ENCODE measurements at places on chromosomes 4 and X.

DNA sequence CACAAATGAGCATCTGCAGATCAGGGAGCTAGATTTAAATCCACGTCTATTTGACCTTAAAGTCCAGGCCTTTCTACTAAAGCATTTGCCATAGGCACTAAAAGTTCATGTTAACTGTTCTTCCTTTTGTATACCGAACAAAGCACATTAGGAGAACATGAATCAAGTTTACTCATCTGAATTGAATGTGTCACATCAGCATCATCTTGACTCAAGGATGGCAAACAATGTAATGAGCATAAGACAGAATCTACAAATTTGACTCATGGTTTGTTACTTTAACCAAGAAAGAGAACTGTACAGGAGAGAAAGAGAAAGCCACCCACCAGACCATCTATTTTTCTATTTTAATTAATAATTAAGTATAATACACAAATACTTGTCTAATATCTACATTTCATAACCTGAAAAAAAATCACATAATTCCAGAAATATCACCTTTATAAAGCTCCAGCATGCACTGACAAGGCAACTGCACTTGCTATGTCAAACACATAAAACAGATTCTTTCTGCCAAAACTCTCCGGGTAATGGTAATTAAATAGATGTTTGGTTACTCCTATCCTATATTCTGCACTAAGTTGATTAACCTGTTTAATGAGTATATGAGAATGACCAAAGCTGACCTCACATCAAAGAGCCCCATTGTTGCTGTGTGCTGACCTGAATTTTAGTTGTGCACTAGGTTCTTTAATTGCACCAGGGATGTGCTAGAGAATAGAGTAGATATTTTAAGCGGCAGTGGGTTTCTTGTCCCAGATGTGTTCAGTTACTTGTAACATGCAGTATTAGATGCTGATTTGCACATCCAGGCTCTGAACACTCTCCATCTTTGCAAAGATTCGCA, 42.5 kb upstream of the LEF1 start:
- no peak for DNase-seq

GRCh38 chrX:100477958-100478357, 67.9 kb upstream of the PCDH19 start:
- DNase-seq, result no peak

GRCh38 chrX:56728752-56729151, 291 bp upstream of the NBDY start:
- DNase-seq, result peak; percentile 26

DNA sequence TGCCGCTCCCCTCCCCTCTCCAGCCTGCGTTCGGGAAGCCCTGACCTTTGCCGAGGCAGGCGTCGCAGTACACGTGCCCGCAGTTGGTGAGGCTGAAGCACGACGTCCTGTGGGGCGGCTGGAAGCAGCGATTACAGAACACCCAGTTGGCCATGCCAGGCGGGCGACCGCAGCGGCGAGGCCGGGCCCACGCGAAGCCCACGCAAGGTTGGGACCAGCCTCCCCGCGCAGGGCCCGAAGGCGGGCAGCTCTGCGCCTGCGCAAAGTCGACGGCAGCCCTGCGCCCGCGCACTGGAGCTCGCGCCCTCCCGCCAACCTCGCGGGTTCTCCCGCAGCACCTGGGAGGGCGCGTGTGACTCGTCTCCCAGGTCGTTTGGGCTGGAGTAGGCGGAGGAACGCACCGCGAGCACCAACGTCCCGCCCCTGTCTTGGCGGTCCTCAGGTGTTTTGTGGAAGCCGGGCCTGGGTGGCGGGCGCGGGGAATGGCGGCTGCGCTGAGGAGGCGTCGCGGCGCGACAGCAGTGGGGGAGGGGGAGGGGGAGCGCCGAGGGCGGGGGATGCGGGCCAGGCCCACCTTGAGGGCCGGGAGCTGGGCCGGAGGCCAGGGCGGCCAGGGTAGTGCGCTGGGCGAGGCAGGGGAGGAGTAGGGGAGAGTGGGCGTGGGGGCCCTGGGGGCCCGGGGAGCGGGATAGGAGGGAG, at the start of gene RNF212:
RNF212 (minus strand) TSS at position 254 of the 699 bp plus-strand sequence; CDS start at position 154, 100 bp downstream.
- DNase-seq, result no peak

DNA sequence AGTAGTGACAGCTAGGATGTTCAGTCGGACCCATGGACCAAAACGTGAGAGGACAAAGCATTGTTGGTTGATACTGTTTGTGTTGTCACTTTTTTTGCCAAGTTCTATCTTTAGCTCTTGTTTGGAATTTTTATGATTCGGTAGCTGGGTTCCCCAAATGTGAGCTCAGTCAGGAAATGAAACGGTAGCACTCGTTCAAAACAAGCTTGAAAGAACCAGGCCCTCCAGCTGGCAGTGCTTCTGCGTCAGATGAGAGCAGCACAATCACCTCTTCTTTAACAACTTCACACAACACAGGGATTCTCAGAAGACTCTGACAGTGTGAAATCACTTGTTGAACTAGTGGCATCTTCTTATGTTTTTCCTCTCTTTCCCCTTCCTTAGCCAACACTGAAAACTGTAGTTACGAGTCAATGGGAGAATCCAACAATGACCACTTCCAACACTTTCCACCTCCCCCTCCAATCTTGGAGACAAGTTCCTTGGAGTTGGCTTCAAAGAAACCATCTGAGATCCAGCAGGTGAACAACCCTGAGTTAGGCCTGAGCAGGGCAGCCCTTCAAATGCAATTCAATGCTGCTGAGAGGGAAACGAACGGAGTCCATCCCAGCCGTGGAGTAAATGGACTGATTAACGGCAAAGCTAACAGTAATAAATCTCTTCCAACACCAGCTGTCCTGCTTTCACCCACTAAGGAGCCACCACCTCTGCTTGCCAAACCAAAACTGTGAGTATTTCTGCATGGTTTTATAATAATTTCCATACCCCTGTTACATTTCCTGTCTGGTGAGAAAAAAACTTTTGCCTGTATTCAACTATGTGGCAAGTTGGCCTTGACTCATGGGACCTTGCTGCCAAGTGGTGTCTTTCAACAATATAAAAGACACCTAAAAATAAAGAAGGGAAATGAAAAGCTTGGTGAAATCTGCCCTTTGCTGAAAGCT, 214.6 kb downstream of the PALLD start:
- DNase-seq, result peak; percentile 57

DNA sequence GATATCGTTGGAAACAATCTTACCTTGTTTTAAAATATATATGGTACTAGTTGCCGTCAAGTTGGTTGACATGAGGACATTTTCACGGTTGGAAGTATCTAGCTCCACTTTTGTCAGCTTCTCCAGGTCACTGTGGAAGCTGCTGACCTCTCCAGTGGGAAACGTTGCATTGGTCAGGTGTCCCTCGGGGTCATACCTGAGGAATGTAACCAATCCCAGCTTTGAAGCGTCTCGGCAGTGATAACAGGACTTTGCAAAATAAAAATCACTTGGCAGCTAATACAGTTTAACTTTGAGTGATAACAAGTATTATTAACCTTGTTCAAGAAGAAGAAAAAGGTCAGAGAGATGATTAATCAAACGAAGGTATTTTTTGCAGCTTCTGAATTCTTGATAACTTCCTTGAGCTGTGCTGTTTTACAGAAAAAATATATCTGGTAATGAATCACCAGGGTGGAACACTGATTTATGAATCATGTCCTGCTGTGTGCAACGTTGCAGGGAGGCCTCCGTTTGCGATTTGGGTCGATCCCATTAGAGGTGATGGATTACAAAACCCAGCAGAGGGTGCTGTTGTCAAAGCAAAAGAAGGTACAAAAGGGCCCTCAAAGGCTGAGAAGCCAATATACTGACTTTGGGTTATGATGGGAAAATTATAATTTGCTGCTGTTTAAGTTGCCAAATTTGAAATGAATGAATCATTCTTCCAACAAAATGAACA, 60.1 kb downstream of the SH2D1A start:
- peak; percentile 83 for DNase-seq

GRCh38 chr4:55906989-55907388, 41.8 kb upstream of the CEP135 start:
- DNase-seq, result peak; percentile 45

- DNase-seq, result peak; percentile 86
Observed at GRCh38 chrX:129759576-129760061, 20.1 kb upstream of the SASH3 start.

DNA sequence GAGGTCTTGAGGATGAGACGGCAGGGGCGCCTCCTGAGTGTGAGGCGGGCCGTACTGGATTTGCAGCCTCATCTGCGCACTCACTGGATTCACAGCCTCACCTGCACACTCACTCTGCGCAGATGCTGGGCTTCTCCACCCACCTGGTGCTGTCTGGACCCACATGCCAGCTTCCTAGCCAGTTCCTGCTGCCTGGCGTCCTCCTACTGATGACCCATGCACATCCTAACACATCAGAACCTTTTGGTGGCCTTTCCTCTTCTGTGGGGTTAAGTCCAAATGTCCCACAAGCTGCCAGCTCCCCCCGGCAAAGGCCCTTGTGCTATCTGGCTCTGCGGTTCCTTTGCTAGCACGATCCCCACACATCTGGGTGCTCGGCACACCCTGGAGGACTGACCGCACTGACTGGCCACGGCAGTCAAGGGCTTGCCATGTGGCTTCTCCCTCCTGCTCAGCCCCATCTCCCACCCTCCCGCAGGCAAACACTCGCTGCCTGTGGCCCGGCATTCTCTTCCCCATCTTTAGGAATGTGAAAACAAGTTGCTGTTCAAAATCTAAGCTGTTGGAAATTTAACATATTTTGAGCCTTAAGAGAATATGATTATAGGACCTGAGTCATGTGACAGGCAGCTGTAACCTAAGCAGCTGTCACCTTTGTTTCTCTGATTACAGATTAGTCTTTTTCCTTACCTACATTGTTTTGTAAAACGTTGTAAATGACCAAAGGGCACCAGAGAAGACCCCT, 39.4 kb upstream of the AFAP1 start:
- no peak for DNase-seq

- no peak for DNase-seq
Observed at GRCh38 chr4:77471821-77472495, 133.7 kb upstream of the CXCL13 start.

DNA sequence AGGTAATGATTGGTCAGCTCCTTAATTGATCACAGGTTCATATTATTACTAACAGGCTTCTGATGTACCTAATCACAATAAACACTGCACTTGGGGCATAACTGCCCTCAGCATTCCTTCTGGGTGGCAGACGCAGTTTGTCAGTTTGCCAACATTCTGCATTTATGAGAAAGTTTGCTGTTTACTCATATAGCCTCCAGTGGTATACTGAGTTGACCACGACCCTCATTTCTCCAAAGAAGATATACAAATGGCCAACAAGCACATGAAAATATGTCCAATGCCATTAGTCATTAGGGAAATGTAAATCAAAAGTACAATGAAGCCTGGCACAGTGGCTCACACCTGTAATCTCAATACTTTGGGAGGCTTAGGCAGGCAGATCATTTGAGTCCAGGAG, 26.3 kb downstream of the EFHC2 start:
- no peak for DNase-seq

DNA sequence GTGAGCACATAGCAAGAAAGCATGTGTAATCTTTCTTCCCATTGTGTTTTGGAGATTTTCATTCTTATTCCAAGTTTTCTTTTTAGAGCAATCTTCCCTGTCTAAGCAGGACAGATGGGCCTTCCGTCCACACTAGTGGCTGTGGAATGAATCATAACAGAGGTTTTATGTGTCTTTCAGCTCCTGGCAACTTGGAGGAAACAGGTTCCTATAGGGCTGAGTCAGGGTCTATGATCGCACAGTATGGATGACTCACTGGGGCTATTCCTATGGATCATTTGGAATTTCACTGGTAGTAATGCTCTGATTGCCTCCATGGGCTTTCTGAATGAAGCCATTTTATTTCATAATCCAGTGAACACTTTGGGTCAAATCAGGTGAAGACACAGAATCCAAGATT, 51.8 kb upstream of the CBLL2 start:
- DNase-seq, result peak; percentile 60

- DNase-seq, result no peak
Observed at GRCh38 chr4:177161781-177162180, 147.9 kb upstream of the NEIL3 start.

DNA sequence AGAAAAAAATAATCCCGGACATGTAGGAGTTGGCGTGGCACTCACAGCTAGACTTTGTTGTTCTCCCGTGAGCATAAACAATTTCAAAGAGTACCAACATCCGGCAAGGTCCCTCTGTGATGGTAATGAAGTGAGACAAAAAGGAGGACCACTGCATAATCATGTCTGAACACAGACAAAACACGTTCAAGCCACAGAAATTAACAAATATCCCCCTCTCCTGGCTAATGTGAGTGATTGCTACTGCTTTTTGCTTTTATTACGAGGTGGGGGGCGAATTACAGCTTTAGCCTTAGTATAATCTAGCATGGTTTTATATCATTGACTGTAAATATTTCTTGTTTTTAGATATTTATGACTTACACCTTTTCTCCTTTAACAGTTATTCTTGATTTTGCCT, 118.5 kb downstream of the PLS3 start:
- DNase-seq, result peak; percentile 31

- DNase-seq, result no peak
Observed at GRCh38 chr4:1975391-1975801, 33.4 kb downstream of the NELFA start.

DNA sequence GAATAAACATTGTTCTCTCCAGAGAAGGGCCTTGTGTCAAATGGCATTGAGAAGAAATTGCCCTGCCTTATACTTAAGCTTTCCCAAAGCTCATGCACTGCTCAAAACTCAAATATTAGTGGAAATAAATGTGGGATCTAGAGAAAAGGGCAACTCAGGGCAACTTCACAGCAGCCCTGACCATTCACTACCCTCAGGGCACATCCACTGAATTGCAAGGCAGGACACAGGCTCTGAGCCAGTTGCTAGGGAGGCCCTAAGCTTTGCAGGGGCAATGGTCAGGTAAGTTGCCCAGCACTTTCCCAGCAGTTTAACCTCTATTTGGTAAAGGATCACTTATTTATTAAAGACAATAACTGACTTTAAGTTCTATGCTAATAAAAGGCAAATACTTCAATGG, 255.3 kb upstream of the TEX13A start:
- no peak for DNase-seq

- no peak for DNase-seq
Observed at GRCh38 chr4:135177321-135177720, 975.7 kb upstream of the PABPC4L start.

- no peak for DNase-seq
Observed at GRCh38 chrX:44480591-44480990, 62.1 kb downstream of the FUNDC1 start.

- peak; percentile 25 for DNase-seq
Observed at GRCh38 chr4:25879991-25880651, 17.3 kb upstream of the SEL1L3 start.

DNA sequence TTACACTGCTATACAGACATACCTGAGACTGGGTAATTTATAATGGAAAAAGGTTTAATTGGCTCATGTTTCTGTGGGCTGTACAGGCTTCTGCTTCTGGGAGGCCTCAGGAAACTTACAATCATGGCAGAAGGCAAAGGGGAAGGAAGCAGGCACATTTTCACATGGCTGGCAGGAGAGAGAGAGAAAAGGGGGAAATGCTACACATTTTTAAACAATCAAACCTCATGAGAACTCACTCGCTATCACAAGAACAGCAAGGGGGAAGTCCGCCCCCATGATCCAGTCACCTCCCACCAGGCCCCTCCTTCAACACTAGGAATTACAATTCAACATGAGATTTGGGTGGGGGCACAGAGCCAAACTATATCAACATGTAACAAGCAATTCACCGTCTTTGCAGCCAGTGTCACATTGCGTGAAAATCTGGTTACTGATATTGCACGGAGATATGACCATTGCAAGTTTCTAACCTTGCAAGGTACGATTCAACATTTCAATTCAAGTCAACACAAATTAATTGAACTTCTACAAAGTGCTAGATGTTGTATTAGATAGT, 61.7 kb upstream of the RELL1 start:
- DNase-seq, result no peak
